Frontal cortex (tissue), 4 donors: ENCODE measurements at places on chromosomes 4 and X.

DNA sequence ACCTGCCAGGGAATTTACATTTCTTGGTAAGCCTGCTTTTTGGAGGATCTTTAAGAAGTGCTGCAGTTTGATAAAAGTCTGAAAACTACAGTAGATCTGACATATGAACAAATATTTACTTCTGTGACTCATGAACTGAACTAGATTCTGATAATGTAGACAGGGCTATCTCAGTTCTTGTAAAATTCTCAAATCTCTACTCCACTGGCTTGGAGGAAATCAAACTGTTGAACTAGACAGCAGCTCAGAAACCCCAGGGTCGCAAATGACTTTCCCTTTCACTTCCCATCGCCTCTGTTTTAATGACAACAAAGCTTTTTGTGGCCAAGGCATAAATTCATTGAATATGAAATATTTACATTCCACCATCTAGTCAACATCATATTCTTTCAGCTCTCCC is 15.4 kb upstream of the OCIAD1 start:
- no peak for DNase-seq

DNA sequence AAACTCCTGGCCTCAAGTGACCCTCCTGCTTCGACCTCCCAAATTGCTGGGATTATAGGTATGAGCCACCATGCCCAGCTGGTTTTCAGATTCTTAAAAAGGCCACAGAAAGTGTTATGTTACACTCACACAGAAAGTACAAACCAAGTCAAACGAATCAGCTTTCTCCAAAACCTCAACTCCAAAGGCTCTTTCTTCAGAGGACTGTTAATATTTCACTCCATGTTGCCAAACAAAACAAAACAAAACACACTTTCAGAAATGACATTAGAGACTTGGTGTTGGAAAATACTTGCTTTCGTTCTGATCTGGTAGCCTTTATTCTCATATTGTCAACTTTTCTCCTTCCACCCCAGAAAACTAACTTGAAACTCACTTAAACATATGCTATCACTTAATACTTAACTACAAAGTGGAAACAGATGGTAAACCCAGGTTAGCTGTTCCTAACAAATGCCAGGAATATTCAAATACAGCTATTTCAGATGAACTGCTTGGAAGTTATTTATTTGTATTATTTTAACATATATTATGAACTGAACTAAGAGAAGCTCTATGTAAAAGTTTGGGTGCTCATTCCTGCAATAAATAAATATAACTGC is 34.7 kb downstream of the RLIM start:
- DNase-seq, result no peak

GRCh38 chr4:82753725-82754410 is 44.7 kb downstream of the SCD5 start:
- no peak for DNase-seq

DNA sequence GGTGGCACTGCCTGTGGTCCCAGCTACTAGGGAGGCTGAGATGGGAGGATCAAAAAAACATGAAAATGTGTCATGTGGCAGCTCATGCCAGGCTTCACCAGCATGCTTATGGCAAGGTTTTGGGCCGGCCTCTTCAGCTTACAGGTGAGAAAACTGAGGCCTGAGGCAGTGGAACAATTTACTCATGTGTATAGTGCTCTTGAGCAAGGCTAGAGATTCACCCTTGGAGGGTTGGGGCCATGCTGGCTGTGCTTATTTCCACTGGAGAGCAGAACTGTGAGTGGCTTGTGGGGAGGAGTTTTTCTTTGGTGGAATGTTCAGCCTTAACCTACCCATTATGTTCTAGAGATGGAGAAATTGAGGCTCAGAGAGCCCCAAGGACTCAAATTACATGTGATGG is 31.8 kb downstream of the NSD2 start:
- no peak for DNase-seq

DNA sequence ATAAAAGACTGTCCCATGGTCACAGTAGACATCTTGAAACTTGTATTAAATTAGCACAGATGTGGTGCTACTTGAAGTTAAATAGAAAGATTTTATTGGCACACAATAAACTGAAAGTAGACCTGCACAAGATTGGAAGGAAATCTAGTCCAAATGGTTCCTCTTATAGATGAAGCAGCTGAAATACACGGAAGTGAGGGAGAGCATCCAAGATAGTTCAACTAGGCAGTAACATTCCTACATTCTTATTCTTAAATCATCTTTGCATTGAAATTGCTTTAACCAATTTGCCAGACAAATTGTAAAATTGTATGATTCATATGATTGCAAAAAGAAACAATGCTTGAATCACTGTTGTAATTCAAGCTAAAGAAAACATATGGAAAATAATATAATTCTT is 87.6 kb upstream of the VCX3B start:
- no peak for DNase-seq

DNA sequence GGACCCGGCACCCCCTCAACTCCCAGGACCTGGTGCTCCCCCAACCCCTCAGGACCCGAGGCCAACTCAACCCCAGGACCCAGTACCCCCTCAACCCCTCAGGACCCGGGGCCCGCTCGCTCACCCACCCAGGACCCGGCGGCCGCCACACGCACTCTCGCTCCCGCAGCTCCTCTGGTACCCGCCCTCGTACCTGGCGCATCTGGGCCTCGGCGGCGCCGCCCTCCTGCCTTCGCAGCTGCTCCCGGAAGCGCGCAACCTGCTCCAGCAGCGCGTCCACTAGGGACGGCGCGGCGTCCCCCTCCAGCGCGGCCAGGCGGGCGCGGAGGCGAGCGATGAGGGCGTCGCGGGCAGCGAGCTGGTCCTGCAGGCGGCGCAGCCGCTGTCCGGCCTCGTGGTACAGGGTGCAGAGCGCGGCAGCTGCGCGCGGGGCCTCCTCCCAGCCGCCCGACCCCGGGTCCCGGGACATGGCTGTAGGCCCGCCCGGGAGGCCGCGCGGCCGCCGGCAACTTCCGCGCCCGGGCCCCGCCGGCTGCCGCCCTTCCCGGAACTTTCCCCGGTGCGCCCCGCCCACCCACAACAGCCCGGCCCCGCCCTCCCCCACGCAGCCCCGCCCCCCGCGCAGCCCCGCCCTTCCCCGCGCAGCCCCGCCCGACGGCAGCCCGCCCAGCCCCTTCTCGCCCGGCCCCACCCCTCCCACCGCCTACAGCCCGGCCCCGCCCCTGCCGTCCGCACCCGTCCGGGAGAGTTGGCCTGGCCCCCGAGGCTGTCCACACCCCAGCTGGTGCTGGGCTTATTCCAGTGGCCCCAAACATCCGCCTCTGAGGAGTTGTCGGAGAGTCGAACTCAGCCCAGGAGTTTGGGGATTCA is at the start of gene TNIP2:
Gene TNIP2 (minus strand): TSS at position 516 of the 870 bp plus-strand sequence. CDS start 47 bp downstream, at position 469.
- peak; percentile 99 for DNase-seq

DNA sequence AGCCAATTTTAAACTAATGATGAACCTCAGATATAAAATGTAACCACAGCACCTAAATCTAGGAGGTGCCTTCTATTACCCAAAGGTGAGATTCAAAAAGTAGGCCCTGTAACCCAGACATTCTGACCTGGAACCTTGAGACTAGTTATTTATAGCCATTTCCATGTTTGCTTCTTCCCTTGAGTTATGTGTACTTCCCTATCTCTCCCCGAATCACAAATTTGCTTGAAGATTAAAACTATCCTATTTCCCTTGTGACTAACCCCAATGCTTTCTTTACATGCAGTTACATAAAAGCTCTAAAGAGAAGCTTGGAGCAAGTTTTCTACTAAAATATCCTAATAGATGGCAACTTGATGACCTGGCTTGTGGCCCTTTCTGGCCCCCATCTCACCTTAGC is 32.6 kb upstream of the S100G start:
- no peak for DNase-seq

- DNase-seq, result no peak
Observed at GRCh38 chr4:55169352-55169961, 44.1 kb upstream of the KDR start.

DNA sequence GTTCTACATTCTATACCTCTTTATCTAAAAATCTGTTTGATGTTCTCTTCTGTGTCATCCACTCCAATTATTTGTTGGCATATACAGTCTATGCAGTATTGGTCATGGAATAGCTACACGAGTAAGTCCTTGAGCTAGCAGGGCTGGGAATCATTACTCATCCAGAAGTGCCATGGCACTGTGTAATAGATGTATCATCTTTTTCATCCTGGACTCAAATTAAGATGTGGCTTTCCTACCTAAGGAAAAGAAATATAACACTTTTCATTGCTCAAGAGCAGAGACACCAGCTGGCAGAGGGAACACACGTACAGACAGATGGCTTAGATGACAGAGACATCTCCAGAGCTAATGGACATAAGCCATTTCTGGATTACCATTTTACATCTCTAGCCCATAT is 159.8 kb downstream of the FAM13A start:
- no peak for DNase-seq

DNA sequence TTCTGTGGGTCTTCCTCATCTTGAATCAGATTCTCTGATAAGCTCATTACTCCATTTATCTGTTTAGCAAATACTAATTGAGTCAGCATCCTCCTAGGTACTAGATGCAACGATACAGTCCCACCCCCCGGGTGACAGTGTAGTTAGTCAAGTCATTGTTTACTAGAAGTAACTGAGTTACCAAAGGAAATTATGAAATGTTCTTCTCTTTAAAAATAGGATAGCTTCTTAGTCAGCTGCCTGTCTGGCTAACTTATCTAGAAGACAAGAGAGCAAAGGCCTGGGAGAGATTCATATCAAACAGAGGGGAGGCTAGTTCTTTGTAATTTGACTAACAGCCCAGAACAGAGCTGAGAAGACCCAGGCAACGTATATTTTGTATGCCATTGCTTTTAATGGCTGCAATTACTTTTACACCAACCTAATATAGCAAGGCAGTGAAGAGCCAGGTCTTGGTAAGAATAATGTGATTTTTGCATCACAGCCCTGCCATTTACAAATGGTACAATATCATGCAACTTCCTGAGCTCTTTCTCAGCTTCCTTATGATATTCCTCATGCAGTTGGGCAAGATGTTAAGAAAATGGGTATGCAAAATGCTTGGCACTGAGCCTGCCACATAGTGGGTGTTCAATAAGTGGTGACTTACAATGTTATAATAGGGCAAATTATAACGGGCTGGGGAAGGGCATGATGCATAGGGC is 149.9 kb downstream of the CHIC2 start:
- no peak for DNase-seq

DNA sequence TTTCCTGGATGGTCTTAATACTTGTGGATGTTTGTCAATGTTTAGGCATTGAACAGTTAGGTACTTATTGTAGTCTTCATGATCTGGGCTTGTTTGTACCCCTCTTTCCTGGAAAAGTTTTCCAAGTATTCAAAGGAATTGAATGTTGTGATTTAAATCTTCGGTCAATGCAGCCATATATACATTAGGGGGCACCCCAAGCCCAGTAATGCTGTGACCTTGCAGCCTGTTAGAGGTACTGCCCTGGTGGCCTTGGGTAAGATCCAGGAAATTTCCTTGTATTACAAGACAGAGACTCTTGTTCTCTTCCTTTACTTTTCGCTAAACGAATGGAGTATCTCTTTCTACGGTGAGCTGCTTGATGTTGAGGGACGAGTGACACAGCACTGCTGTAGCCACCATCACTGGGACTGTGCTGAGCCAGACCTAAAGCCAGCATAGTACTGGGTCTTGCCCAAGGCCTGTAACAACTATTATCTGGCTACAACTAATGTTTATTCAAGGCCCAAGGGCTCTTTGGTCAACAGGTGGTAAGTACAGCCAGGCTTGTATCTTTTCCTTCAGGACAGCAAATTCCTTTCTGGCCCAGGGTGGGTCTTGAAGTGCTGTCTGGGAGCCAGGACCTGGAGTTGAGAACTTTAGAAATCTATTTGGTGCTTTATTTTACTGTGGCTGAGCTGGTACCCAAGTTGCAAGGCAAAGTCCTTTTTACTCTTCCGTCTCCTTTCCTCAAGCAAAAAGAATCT is 118.3 kb upstream of the ATOH1 start:
- DNase-seq, result no peak

GRCh38 chr4:6941796-6942195 is 32.2 kb downstream of the TBC1D14 start:
- no peak for DNase-seq

- no peak for DNase-seq
Observed at GRCh38 chrX:78314561-78314960, 12.8 kb downstream of the CYSLTR1 start.

DNA sequence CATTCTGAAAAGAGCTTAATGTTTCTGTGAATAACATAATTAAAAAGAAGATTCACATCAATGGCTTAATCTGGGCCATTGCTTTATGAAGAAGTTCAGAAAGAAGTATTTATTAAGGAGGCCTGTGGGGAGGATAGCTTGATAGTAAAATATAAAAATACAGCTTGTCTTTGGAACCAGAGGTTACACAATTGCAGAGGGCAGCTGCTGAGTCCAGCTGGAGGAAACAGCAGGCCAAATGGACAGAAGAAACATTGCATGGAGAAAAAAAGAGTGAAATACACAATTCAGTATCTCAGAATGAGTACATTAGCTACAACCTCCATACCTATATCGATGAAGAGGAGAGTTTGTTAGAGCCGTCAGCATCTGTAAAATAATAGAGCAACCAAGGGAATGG is 148.0 kb upstream of the NPY2R start:
- no peak for DNase-seq

DNA sequence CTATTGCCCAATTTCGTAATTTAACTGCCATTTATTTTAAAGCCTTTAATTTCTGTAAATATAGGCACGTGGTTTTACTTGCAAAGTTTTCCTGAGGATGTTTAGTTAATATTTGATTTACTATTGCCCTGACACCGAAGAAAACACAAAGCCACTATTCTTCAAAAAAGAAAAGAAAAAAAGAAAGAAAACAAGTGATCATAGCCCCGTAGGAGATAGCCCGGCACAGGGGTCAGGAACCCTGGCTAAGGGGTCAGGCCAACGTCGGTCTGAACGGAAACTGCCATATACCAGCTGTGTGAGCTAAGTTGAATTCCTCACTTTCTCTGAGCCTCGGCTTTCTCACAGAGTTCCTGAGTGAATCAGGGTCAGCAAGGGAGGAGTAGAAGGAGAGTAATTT is 17.7 kb upstream of the LAMP2 start:
- no peak for DNase-seq

- DNase-seq, result no peak
Observed at GRCh38 chr4:4560642-4561041, 18.8 kb upstream of the STX18 start.

GRCh38 chrX:140933874-140934655 is 68.3 kb upstream of the SPANXB1 start:
- no peak for DNase-seq

- no peak for DNase-seq
Observed at GRCh38 chrX:24110069-24110468, 39.5 kb upstream of the ZFX start.

- no peak for DNase-seq
Observed at GRCh38 chr4:124409044-124409443, 303.5 kb downstream of the ANKRD50 start.
